Cardiac fibroblast (primary cell): ENCODE measurements at places on chromosomes 7 and 10.

- DNase-seq: peak; percentile 92
Measured at GRCh38 chr7:151623766-151624165, 104.1 kb upstream of the RHEB start.

GRCh38 chr7:65746398-65746669 lies 126.5 kb upstream of the VKORC1L1 start:
- DNase-seq: peak; percentile 36

- DNase-seq: no peak
Measured at GRCh38 chr7:84297616-84298015, 103.0 kb upstream of the SEMA3A start.

- DNase-seq: no peak
Measured at GRCh38 chr7:1576521-1577253, 6.9 kb upstream of the PSMG3 start.

DNA sequence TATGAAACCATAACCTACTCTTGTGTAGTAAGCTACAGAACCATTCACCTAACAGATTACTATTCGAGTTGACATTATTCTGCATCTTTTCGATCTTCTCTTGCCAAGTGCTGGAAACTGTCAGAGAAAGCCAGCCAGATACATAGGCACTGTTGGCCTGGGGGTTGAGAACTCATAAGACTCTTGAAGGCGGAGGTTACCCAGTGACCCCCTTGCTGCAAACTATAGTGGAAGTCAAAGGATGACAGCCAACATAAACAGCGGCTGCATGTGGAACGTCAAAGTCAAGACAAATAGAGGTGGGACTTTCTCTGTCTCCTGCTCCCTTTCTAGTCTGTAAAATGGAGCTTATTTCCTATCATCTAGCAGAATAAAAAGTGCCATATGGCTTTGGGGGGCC lies 394.2 kb downstream of the LRMDA start:
- no peak for DNase-seq

DNA sequence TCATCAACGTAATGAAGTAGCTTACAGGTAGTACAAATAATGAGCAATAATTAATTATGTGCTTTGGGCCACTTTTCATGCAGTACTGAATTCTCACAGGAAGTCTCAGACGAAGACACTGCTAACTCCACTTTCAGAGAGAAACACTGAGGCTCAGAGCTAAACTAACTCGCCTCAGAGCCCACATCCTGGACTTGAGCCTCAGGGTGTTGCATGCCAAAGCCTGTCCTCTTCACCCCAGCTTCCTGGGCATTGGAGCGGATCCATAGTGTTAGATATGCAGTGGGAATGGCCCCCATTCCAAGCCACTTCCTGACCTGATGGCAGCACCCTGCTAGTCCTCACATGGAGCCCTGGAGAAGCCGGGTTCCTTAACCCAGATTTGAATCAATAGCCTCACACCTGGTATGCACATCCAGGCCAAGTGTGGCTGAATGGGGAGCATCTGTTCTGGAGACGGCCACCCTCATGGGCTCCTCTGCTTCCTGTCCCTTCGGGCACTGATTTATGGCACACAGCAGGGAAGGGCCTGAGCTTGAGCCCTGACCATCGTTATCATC lies 265.1 kb upstream of the ZNF32 start:
- no peak for DNase-seq

DNA sequence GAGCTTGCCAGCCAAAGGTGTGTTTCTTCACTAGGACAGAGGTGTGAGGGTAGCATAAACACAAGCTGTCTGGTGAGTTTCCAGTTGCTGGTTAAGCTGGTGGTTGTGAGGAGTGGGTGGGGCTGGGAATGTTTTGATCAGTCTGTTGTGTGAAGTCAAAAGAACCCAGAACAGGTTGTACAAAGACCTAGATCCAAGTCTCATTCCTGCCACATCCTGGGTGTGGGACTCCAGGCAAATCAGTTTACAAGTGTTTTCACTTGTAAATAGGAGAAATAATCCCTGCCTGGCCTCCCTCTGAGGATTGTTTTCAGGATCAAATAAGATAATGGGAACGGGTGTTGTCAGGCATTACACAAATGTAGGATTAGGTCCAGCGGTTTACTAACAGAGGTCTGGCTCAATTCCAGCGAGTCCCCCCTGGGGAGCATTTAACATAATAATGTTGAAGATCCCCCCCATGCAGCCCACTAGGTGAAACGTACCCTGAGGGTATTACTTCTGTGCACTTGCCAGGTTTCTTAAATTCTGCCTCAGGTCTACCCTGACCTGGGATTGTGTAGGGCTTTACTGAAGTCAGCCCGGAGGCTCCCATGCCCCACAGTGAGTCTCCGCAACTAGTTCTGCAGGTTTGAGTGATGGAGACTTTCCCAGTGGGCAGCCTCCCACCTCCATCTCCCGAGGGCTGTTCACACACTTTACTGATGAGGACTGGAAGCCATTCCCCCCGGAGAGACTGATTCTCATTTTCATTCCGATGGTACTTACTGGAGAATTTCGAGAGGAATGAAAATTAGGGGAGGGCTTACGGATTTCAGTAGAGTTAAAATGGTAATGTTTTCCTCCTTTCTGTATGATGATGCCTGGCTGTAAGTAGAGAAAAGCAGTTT lies 2.7 kb upstream of the FRAT2 start:
- DNase-seq: no peak
